ENCODE measurements at places on chromosomes 7 and 10. TPM values are rescaled to one million over a fixed set of nuclear protein-coding genes. Genes with fewer than 3 reads are reported as not detected.

GRCh38 chr7:80133361-80134114 lies 1.1 kb upstream of the GNAI1 start:
- no peaks in the 10 kb centered on the region for H3K36me3 ChIP-seq
- no peaks in the 10 kb centered on the region for H3K27me3 ChIP-seq
- H3K4me3 ChIP-seq = no peak overlapping the region

DNA sequence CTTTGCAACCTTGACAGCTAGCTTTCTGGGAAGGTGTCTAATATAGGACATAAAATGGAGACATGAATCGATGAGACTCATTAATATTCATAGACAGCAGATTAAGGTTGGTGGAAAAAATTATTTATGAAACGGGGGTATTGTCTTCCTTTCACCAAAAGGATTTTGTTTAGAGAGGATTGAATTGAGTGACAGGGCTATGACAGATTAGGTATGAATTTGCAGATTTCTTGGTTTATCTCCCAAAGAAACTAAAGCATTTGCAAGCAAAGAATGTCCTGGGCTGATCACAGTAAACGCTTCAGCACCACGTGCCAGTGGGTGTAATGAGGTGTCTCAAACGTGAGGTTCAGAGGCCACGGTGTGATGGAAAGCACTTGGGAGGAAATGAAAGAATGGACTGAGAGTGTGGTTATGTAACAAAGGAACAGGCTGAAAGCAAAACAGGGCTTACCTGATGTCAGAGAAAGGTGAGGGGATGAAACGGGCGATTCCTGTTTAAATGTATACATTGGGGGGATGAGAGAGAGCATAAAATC lies 329.2 kb upstream of the NPVF start:
- H3K27me3 ChIP-seq = no peaks in the 10 kb centered on the region
- DNase-seq = no peak
- no peaks in the 10 kb centered on the region for H3K4me1 ChIP-seq
- H3K27ac ChIP-seq = no peak overlapping the region

DNA sequence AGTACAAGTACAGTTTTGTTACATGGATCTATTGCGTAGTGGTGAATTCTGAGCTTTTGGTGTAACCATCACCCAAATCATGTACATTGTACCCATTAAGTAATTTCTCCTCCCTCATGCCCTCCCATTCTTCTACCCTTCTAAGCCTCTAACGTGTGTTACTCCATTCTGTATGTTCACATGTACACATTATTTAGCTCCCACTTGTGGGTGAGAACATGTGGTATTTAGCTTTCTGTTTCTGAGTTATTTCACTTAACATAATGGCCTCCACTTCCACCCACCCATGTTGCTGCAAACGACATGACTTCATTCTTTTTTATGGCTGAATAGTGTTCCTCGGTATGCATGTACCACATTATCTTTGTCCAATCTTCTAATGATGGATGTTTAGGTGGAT lies 251.3 kb downstream of the CAMK1D start:
- no peaks in the 10 kb centered on the region for H3K27me3 ChIP-seq
- H3K36me3 ChIP-seq = no peaks in the 10 kb centered on the region
- no peak for DNase-seq
- H3K4me3 ChIP-seq = no peak overlapping the region
- H3K4me1 ChIP-seq = peaks cover 8% of the 10 kb centered on the region

DNA sequence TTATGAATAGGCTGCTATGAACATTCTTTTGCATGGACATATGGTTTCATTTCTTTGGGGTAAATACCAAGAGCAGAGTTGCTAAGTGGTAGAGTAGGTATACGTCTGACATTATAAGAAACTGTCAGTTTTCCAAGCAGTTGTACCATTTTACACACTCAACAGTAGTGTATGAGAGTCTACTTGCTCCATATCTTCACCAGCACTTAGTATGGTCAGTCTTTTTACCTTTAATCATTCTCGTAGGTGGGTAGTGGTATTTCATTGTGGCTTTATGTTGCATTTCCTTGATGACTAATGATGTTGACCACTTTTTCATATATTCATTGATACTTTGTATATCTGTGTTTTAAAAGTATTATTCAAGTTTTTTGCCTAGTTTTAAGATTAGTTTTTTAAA lies 45.1 kb downstream of the POU6F2 start:
- no peaks in the 10 kb centered on the region for H3K36me3 ChIP-seq
- no peaks in the 10 kb centered on the region for H3K27me3 ChIP-seq
- H3K4me3 ChIP-seq = no peak overlapping the region
- H3K4me1 ChIP-seq = peaks cover 4% of the 10 kb centered on the region
- no peak for DNase-seq

DNA sequence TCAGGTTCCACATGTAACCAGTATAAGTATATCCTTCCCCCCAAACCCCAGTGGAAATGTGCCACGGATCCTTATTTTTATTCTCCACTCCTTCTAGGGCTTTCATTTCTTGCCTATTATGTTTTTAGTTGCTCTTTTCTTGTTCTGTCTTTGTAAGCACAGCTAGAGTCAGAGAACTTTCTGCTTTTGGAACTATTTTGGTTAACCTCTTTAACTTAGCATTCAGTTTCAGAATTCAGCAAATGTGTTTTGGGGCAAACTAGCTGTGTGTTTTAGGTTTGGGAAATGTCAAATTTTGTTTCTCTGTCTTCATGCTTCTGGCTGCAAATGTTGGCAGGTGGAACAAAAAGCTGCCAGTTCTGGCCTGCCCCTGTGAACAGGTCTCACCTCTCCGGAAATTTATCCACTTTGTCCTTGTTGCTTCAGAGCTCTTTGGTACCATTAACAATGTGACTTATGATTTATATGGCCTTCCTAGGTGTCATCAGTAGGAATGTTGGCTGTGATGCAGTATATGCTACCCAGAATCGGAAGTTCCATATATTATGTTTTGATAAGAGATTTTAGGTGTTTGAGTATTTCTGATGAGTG lies 156.1 kb downstream of the ADK start:
- H3K4me1 ChIP-seq = peaks cover 6% of the 10 kb centered on the region
- no peaks in the 10 kb centered on the region for H3K36me3 ChIP-seq
- H3K27me3 ChIP-seq = no peaks in the 10 kb centered on the region
- DNase-seq = no peak
- no peak overlapping the region for H3K4me3 ChIP-seq

- no peak for DNase-seq
- H3K27ac ChIP-seq = no peak overlapping the region
- no peak overlapping the region for H3K4me3 ChIP-seq
- H3K4me1 ChIP-seq = peaks cover 36% of the 10 kb centered on the region
Measured at GRCh38 chr10:114406455-114406854, 2.2 kb upstream of the AFAP1L2 start.

Gene ENKUR
- not detected for total RNA-seq
